Stomach (tissue), 19 donors: ENCODE measurements at places on chromosomes 2 and 18. TPM values are rescaled to one million over a fixed set of nuclear protein-coding genes. Genes with fewer than 3 reads are reported as not detected.

The ATRAID gene
- total RNA-seq: 67.4 TPM

The KANSL1L gene
- 54.5 TPM for total RNA-seq

The DYNC2LI1 gene
- total RNA-seq: 43.1 TPM

DNA sequence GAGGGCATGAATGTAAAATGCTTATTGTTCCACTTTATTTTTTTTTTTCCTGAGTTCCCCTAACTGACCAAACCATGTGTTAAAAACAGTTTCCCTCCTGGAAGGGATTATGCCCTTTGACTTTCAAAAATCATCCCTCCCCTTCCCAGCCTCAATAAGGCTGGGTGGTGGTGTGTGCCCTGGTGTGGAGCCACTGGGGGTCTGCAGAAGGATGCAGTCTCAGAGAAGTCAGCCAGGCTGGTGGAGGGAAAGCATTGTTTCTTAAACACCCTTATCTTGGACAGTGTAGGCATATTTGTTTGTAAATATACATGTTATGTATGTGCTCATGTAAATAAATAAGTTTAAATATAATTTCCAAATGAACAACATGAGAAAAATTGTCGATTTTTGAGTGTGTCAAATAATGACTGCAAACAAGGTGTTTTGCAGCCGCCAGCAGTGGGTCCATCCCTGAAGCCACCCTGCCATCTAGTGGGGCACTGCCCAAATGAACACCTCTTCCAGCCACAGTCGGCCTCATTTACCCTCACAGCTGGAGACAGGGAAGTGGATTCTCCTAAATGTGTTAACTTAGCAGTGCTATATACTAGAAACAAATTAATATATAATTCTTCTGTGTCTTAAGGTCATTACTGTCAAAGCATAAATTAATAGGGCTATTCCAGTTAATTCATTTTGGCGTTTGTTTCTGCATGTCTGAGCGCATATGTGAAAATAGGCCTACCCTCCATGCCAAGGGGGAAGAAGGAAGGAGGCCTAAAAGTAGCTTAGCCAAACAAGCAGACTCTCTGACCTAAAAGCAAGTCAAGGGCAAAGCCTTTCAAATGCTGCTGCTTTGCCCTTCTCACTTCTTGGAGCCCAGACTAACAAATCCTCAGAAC lies 209.6 kb upstream of the PIK3C3 start:
- DNase-seq: peak; percentile 61
- H3K27me3 ChIP-seq: no peaks in the 10 kb centered on the region
- no peaks in the 10 kb centered on the region for H3K36me3 ChIP-seq
- no peak overlapping the region for H3K27ac ChIP-seq
- no peaks in the 10 kb centered on the region for H3K4me1 ChIP-seq
- H3K4me3 ChIP-seq: no peak overlapping the region

GRCh38 chr2:136232456-136233172 lies 114.7 kb upstream of the CXCR4 start:
- peaks cover 15% of the 10 kb centered on the region for H3K4me1 ChIP-seq
- H3K27ac ChIP-seq: no peak overlapping the region
- H3K4me3 ChIP-seq: no peak overlapping the region
- no peak for DNase-seq
- no peaks in the 10 kb centered on the region for H3K36me3 ChIP-seq

GRCh38 chr2:234372506-234372905 lies 124.4 kb downstream of the ARL4C start:
- H3K27ac ChIP-seq: no peak overlapping the region
- H3K4me3 ChIP-seq: no peak overlapping the region
- H3K4me1 ChIP-seq: peaks cover 9% of the 10 kb centered on the region
- DNase-seq: no peak
- peaks cover 3% of the 10 kb centered on the region for H3K27me3 ChIP-seq
- H3K36me3 ChIP-seq: no peaks in the 10 kb centered on the region

DNA sequence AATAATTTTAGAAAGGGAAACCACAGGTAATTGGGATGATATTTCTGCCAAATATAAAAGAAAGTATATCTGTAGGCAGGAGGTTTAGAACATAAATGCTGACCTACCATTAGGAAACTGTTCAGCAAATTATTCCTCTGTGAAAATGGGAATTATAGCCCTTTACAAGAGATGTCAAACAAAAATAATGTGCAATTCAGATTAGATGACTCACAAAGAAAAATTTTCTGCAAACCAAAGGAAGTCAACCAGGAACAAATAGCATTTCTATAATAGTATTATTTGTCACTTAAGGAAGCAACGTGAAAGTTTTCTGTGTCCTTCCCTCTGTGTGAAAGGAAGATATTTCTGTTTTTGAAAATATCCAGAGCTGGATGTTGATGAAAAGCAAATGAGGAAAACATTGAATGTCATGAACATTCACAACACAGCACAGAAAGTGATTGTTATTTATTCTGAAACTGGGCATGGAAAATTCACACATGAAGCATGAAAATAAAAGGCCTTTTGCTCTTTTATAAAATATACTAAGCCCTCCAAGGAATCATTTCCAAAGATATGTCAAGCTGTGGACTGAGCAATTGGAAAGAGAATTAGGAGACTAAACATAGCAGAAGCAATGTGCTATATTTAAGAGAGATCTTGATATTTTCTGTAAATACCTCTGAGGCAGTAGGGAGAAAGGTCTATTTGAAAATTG lies 57.9 kb upstream of the SPHKAP start:
- no peaks in the 10 kb centered on the region for H3K4me1 ChIP-seq
- H3K27me3 ChIP-seq: no peaks in the 10 kb centered on the region
- H3K4me3 ChIP-seq: no peak overlapping the region
- no peak for DNase-seq

DNA sequence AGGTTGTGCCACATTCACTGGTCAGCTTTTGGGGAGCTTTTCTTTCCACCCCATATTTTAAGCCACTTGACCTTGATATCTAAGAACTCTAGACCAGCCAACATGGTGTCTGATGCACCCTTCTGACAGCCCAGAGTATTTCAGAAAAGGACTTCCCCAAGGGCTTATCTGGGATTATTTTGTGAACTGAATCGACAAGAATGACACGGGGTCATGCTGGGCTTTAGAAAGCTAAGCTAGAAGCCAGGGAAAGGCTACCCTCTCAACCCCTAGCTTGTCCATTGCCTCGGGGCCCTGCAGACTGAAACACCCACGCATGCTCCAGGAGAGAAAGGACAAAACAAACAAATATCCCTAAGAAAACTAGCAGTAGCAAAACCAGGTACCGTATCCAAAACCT lies 16.0 kb downstream of the SLC4A5 start:
- H3K4me1 ChIP-seq: no peaks in the 10 kb centered on the region
- no peaks in the 10 kb centered on the region for H3K27me3 ChIP-seq
- peaks cover 29% of the 10 kb centered on the region for H3K36me3 ChIP-seq
- no peak for DNase-seq

DNA sequence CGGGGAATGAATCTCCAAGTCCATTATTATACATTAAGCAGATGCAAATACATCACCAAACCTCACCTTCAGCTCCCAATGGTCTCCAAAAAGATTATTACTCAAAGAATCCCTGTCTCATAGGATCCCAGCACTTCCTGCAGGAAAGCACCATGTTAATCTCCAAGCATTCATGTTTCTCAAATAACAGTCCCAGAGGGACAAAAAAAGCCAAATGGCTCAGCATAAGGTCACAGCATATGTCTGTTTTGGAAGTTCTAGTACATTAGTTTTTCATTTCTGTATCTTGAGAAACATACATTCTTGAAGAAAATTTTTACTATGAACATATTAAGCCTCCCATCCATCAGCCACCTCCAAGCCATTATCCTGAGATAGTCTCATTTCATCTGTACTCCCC lies 103.3 kb downstream of the METTL4 start:
- no peaks in the 10 kb centered on the region for H3K4me1 ChIP-seq
- H3K27me3 ChIP-seq: no peaks in the 10 kb centered on the region
- no peak overlapping the region for H3K27ac ChIP-seq
- DNase-seq: no peak
- H3K36me3 ChIP-seq: no peaks in the 10 kb centered on the region
